ENCODE measurements at places on chromosomes 7 and 10.

DNA sequence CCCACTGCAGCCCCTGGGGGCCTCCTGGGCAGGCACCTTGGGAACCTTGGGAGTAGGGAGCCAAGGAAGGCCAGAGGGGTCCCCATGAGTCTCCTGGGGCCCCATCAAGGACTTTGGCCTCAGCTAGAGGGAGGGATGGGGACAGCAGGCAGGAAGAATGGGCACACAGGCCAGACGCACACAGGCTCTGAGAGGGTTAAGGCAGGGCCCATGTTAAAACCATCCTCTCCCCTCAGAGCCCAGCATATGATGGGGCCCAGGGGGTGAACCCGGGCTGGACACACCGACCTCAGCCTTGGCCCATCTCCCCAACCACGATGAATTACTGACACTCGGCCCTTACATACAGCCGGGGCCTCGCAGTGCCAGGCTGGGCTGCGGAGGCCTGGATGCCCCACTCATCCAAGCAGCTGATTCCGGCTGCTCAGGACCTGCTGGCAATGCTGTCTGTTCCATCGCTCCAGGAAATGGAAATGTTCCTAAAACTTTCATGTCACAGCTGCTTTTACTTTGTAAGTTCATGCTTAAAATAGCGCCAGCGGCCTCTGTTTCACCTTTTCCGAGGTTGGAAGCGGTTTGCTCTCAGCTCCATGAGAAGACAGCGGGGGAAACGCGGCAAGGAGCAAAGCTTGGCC is 17.3 kb upstream of the INPP5A start:
- DNase-seq, result no peak

DNA sequence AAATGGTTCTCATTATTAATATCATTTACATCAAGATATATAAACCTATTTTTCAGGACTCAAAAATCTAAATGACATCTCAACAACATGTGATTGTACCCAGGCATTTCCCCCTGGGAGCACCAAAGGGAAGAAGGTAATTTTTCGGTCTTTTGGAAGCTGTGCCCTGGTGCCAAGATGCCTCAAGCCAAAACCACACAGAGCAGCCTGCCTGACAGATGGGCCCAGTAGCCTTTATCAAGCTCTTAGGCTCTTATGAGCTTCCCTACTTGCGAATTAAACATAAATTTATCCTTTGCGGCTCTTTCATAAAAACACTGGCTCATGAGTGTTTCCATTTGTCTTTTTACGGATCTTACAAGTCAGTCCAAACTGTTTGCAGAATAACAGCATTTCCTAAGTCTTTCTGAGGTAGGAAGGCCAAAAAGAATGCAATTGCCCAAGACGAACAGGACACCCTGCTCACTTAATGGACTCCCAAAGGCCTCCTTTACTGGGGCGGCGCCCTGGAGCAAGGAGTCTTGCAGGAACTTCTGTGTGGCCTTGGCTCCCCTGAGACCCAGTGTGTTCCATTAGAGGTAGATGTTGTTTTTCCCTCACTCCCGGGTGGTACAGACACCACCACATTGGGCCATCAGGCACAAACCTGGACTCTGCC is 4.1 kb upstream of the RASSF4 start:
- no peak for DNase-seq

- DNase-seq, result no peak
These were observed 31.6 kb downstream of the ZFAND4 start for GRCh38 chr10:45640941-45641340.

GRCh38 chr10:105149371-105149891 is 508.3 kb downstream of the SORCS3 start:
- DNase-seq, result no peak

DNA sequence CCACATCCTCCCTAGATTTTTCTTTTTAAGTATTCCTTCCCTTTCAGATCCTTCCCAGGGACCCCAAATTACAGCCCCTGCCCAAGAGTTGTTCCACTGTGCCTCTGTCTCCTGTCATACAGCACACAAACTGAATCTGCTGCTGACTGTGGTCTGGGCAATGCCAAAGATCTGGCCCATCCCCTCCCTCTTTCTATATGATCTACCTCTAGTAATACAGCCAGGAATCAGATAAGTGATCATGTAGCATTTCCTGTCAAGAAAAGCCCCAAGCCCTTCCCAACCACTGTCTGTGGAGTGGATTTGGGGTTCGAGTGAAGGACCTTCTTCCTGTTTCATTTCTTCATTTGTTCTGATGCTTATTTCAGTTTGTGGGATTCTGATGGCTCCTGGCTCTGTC is 6.7 kb downstream of the STX1A start:
- no peak for DNase-seq
